Astrocyte of the hippocampus (primary cell): ENCODE measurements at places on chromosomes 1 and 21.
A peak's percentile ranks its signal among the peaks of the same experiment; 100 is the strongest.

DNA sequence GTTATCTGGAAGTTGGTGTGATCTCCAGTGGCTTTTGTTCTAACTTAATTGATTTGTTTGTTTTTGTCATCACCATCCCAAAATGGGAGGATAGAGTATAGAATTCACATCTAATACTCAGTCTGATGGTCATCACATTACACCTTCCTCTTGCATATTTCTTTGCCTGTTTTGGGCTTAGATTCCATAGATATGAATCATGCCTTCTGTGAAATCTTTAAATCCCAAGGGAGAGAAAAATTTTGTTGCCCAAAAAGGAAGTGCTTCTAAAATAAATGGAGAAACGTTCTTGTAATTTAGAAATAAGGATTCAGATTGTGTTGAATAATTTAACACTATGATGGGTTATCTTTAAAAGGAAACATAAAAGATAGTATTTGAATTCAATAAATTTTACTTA is 446.0 kb upstream of the LRRC7 start:
- peak; percentile 46 for DNase-seq

- DNase-seq, result peak; percentile 68
Observed at GRCh38 chr21:15850645-15851044, 120.9 kb downstream of the USP25 start.

DNA sequence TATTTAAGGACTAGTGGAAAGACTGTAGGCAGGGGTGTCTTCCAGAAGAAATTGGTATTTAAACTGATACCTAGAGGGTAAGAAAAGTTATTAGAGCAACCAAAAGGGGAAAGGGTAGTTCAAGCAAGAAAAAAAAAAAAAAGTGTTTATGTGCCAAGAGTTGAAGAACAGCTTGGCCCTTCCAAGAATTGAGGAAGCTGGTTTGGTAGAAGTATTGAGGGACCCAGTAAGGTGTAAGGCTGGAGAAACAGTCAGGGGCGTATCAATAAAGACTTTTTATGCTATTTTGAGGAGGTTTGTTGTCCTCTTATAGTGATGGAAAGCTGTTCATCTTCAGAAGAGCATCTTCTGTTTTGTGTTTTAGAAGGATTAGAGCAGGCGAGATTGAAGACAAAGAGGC is 108.3 kb downstream of the PTPRC start:
- DNase-seq, result no peak

DNA sequence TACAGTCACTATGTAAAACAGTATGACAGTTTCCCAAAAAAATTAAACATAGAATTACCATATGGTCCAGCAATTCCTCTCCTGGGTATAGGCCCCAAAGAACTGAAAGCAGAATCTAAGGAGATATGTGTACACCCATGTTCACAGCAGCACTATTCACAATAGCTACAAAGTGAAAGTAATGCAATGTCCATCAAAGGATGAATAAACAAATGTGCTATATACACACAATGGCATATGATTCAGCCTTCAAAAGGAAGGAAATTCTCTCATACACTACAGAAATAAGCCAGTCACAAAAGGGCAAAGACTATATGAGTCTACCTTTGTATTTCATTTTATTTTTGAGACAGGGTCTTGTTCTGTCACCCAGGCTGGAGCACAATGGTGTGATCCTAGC is 120.4 kb downstream of the TOMM20 start:
- no peak for DNase-seq

- no peak for DNase-seq
Observed at GRCh38 chr21:41985662-41986416, 24.3 kb downstream of the ZBTB21 start.

GRCh38 chr1:89910268-89910667 is 84.6 kb upstream of the ZNF326 start:
- no peak for DNase-seq

GRCh38 chr1:91608876-91609275 is 108.2 kb downstream of the CDC7 start:
- peak; percentile 24 for DNase-seq

DNA sequence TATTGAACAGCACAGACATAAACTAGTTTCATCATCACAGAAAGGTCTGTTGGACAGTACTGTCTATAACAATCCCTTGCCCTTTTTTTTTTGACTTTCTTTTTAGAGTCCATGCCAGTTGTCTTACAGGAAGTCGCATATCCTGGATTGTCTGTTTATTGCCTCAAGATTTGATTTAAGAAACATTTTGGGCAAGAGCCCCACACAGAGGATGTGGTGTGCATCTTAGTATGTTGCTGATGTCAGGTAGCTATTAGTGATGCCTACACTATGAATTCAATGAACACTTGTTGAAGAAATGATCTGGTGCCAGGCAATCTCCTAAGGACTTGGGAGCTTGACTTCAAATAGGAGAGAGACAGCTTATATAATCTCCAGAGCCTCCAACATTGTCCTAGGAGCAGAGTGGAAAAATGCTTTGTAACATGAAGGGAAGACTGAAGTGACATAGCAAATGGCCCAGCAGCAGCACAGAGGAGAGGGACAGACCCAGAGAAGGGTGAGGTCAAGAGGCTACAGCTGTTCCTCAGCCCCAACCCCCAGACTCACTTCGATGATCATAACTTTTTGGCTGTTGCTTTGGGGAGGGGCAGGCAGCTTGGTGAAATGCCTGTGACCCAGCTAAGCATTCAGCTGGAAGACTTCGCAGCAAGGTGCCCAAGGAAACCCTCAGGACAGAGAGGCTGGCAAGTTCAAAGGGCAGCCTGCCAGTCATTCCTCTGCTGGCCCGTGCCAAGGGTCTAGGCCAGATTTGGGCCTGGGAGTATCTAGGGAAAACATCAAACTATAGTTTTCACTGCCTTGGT is 7.5 kb upstream of the RAB29 start:
- no peak for DNase-seq

DNA sequence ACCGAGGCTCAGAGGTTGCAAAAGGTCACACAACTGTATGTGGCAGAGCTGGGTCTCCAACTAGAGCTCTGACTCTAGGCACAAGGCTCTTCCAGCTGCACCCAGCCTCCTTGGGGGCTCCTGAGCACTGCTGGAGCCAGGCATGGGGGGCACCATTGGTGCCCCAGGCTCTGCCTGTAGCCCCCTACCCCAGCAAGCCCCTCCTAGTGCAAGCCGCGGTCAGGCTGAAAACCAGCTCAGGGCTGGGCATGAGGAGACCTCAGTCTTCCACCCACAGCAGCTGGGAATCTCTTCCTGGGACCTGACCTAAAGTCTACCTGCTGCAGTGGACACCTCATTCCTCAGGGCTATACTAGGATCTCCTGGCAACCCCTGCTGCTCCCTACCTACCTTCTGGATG is 14.6 kb downstream of the TNNT2 start:
- DNase-seq, result no peak

GRCh38 chr21:28298251-28298672 is 694.4 kb downstream of the LTN1 start:
- peak; percentile 21 for DNase-seq

- DNase-seq, result no peak
Observed at GRCh38 chr1:33908324-33908956, 44.6 kb downstream of the HMGB4 start.

DNA sequence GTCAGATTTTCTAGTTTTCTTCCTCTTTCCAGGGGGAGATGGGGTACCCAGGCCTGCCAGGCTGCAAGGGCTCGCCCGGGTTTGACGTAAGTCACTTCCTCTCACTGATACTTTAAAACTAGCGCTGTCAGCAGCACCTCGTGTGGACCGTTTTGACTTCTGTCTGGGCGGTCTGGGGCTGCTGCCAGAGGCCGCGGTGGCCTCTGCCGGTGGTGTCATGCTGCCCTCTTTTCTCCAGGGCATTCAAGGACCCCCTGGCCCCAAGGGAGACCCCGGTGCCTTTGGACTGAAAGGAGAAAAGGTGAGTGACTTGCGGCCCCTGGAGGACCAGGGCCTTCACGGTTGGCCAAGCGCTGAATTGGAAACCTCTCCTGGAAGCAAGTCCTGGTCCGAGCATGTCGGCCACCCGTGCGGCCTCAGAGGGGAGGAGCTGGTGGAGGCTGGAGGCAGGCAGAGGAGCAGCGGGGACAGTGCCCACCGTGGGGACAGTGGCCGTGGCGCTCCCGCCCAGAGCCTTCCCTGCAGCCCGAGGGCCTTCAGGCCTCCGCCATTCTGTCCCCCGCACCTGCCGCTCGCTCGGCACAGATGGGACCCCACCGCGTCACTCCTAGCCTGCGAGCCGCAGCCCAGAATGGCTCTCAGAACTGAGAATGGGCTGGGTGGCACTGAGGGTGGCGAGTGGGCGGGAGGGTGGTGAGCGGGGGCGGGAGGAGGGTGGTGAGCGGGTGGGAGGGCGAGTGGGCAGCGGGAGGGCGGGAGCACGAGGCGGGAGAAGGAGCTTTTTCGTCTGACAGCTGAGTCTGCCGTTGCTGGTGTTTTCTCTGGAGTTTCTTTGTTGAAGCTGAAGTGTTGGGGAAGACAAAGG is 9.4 kb downstream of the COL6A1 start:
- no peak for DNase-seq

DNA sequence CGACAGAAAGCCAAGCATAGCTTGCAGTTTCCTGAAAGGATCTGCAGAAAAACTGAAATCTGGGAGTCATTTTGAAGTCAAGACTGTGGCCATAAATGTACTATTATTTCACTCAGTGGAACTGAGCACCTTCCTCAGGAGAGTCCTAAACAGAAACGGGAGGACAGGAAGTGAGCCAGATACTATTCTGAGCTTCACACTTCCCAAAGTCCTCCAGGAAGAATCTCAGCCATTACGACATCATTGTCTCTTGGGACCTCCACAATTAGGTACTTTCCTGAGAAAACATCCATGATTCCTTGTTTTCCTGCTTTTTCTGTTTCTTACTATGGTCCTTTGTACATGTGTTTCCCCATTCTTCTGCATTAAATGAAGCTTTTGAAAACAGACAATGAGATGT is 299.2 kb upstream of the USP25 start:
- DNase-seq, result no peak

DNA sequence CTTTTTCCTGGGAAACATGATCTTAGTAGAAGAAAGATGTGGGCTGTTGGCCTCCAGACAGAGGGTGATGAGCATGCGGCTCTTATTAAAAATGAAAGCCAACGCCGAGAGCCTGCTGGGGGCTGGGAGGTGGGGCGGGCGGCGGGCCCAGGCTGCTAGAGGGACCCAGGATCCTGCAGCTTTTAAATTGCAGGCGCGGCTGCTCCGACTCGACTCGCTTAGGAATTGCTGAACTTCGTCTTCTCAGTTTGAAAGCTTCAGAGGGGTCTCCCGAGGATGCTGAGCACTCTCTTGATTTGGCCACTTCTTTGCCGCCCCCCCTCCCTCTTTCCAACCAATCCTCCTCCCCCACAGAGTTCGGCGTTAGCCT is 1.2 kb downstream of the AGPAT3 start:
- peak; percentile 63 for DNase-seq

DNA sequence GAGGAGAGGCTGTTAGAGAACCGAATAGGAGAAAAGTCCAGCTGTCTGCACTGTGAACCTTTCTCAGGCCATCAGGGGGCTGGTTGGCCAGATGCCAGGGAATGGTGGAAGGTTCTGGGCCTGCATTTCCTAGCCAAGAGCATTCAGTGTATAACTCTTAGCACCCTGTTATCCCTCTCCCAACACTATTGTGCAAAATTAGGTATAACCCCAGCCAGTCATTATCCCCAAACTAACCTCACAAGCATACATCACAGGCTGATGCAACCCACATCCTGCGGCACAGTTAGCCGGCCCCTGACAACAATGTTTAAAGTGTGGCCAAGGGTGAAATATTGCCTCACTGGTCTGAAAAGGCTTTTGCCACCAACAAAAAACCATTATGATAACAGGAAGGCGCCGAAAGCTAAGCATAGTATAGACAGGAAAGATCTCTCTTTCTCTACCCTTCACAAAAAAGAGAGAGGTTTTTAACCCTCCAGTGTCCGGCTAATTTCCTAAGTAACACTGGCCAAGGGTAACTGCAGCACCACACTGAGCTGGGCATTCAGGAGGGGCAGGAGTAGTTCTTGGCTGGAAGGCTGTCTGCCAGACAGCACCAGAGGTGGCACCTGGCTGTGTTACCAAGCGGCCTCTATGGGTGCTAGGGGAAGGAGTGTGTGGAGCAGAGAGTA is 77.3 kb upstream of the BCAR3 start:
- peak; percentile 59 for DNase-seq

DNA sequence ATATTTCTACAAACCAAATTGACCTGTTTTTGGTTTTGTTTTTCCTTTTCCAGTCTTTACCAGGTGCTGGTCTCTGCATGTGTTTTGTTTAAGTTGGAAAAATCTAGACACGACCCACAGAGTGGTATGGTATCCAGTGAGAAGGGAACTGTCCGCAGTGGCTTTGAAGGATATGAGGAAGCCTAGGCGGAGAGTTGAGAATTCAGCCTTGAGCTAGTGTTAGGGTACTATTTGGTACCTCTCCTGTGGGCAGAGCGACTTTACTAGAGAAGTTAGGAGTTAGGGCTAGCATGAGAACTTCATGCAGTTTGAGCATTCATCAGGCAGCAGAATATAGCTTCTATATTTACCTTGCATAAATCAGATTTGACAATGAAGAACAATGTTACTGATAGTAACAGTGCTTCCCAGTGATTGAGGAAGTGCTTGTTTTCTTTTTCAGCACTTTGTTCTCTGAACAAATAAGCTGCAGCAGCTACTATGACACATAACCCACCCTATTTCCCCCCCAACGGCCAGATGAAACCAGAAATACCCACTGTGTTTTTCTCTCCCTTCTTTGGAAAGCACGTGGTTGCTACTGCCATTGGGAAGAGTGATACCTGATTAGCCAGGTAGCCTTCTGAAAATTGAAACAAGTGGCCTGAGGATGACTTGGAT is 19.0 kb downstream of the MRPS6 start:
- DNase-seq, result peak; percentile 26

DNA sequence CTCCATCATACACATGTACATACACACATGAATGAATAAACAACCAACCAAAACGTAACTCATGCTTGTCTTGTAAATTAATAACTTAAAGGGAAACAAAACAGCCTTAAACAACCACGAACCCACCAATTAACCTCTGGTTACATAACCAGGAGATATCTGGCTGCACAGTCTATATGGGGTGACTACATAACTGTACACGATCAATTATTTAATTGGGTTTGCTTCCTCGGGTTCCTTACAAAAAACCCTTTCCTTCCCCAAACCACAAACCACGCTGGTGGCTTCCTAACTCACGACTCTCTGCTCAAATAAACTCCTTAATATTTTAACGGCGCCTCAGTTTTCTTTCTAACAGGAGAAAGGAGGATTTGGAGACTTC is 744 bp downstream of the ZNF670 start:
- DNase-seq, result peak; percentile 25
